ENCODE measurements at places on chromosomes 6 and 20.

DNA sequence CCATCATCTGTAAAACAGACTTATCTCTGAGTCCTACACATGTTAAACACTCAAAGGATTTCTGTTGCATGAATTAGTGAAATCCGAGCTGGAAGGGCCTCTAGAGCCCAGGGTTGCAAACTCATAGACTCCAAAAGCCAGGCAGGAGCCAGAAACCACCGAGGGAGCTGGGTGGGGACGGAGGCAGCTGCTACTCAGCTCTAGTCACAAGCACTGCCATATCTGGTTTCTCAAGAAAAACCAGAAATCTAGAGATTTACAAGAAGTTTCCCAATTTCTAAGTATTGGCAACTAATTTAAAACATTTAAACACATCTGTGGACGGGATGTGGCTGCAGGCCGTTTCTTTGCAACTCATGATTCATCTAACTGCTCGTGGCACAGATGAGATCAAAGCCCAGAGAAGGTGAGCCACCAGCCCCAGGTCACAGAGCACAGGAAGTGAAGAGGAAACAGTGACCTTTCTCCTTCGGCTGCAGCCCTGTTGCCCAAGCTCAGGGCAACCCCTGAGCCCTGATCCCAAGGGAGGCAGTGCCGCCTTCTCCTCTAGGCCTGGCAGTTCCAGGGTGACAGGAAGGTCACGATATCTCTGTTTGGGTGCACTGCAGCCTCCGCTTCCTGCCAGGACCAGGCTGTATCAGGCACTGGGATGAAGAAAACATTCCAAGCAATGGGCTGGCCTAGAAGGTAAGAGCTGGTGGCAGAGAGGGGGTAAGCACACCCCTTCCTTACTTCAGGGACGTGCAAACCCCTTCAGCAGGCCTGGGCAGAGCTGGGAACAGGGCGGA is 26.4 kb upstream of the PTGIS start:
- no peak for DNase-seq

DNA sequence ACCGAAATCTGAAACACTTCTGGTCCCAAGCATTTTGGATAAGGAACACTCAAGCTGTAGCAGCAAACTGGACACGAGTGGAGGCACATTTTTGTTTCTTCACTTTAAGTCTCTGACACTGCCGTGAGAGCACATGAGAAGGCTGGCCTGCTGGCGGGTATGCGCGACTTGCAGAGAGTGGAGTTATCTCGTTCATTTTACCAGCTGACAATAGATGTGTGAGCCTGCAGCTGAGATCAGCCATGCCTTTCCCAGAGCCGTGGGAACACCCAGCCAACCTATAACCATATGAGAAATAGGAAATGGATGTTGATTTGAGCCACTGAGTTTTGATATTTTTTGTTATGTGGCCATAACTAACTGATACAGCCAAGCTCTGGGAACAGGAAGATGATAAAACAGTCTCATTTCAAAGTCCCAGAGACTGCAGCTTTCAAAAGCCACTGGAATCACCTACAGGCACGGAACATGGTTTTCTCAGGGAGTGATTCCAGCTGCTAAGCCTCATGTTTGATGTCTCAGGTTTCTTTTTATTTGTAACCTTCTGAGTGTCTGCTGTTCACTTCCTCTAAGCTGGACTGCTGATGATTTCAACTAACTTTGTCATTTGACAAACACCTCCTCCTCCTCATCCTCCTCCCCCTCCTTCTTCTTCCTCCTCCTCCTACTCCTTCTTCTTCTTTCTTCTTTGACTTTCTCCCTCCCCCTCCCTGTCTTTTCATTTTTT is 28.6 kb upstream of the LAMP5 start:
- no peak for DNase-seq

DNA sequence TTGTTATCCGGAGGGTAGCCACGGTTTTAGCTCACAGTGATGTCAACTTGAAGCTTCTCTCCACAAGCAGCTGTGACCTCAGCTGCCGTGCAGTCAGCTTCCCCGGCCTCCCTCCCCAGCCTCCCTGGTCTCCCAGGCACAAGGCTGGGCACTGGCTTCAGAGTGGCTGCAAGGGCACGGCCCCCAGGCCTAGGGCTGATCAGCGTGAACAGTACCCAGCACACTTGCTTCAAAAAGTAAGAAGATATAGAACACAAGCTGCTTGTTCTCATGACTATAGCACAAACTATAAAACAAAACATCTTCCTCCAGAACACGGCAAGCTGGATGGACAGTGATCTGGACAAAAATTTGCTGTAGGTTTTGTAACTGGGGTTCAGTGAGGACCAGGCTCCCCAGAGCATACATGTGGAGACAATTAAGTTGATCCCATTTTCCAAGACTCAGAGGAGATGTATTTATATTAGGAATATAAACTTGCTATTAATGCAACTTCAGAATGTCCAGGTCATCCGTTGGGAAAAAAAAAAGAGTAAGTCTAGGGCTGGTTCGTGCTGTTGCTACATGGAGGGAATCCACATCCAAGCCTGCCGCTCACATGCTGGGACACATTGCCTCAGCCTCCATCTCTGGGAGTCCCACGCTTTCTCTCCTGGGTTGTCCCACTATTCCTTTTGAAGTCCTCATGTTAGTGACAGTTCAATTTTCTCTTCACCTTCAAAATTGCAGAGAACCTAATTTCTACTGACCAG is 199.4 kb upstream of the THBS2 start:
- DNase-seq: no peak

DNA sequence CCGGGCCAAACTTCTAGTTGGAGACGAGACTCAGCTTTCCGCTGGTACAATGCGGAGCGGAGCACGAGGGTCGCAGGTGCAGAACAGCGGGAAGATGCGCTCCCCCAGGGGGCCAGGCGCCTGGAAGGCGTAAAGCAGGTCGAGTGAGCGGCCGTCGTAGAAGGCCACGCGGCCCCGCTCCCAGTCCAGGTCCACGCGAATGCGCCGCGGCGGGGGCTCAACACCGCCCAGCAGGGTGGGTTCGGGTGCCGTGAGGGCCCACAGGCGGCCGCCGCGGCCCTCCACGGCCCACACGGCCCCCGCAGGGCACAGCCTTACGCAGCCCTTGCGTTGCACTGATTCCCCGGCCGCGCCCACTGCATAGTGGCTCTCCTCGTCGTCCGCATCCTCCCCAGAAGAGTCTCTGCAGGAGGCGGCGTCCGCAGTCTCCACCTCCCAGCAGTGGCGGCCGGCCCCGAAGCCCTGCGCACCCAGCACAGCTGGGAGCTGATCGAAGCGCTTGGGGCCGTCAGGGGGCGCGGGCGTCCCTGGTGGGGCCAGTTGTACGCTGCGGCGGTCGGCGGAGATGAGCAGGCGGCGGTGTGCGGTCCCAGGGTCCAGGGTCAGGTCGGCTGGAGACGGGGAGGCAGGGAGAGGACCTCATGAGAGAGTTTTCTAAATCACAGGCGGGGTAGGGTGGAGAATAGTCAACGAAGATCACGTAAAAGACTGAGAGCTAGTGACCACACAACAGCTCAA is 4.3 kb downstream of the PPP1R11 start:
- no peak for DNase-seq

DNA sequence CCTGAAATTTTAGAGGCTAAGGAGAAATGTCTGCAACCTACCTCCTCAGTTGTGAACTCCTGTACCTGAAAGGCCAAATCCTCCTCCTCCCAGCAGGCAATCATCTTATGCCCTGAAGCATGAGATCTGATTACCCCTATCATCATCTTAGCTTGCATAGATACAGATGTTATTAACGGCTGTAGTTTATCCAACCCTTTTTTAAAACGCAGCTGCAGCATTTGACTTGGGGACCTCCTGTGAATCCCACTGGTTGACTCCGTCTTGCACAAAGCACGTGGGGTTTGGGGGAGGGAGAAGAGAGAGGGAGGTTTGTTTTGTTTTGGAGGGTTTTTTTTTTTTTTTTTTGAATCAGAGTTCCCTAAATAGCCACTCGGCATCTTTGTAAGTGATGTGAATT is 5.8 kb upstream of the NR2E1 start:
- no peak for DNase-seq

GRCh38 chr20:33719277-33719988 is 677 bp downstream of the PXMP4 start:
- no peak for DNase-seq

GRCh38 chr20:46215913-46216707 is 92.2 kb downstream of the CDH22 start:
- no peak for DNase-seq

DNA sequence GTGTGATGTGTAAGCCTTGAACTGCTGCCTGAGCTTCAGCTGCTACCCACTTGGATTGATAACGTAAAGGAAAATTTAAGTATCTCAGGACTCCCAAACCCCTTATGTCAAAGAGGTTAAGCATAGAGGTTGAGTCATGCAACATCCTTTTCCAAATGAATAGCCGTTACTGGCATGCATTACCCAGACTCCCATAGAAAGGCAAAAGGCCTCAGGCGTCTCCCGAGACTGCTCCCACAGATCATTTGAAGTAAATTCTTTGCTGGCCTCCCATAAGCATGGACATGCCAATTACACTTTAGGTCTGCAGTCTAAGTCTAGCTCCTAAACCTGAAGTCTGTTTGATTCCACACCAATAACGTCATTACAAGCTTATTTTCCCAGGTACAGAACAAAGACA is 14.7 kb downstream of the IPCEF1 start:
- DNase-seq: no peak

DNA sequence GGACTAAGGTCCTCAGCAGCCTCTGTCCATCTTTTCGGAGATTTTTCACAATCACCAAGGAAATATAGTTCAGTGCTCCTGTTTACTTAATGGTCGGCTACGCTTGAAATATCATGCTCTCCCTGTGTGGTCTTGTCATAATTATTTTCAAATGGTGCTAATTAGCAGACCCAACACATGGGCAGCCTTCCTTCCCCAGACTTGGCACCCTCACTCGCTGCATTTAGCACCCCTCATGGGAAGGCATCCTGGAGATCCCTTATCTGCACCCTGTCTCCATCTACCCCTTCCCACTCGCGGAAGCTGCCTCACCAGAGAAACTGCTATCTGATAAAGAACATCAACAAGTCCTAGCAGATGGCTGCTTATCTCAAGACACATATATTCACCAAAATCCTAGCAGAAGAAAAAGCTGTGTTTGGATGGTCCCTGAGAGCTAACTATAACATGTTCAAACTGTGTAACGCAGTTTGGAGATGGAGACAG is 131.0 kb upstream of the ESR1 start:
- DNase-seq: no peak

DNA sequence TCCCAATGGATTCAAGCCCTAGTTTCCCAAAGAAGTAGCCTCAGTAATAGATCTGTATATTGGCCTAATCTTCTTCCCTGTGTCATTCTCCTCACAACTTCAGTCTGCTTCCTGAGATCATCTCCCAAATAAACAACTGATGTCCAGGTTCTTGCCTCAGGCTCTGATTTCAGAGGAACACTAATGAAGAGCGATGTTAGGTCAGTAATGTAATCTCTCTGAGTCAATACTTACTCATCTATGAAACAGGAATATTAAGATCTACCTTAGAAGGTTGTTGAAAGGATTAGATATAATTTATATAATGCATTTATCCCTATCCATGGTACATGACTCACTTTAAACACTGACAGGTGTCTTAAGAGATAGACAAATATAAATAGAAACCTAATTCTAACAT is 246.0 kb upstream of the FLRT3 start:
- DNase-seq: no peak

DNA sequence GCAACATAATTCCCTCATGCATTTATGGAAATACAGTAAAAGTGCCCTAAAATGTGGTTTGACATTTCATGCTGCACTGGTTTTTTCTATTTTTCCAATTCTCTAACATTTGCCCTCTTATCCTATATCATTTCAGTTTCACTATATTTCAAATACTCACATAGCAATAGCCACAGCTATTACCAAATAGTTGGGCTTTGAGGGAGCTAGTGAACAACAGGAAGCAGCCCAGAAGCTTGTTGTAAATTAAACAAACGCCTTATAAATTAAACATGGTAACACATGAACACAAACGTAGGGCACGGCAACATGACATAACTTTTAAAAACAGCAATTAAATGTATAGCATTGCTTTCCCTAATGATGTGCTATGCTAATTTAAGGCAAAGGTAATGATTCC is 469.0 kb downstream of the CDC5L start:
- no peak for DNase-seq

- no peak for DNase-seq
Observed at GRCh38 chr6:131784561-131784960, 23.3 kb upstream of the ENPP1 start.

GRCh38 chr6:150586850-150587359 is 12.8 kb upstream of the PLEKHG1 start:
- no peak for DNase-seq

- no peak for DNase-seq
Observed at GRCh38 chr6:38503032-38503773, 136.5 kb downstream of the BTBD9 start.

DNA sequence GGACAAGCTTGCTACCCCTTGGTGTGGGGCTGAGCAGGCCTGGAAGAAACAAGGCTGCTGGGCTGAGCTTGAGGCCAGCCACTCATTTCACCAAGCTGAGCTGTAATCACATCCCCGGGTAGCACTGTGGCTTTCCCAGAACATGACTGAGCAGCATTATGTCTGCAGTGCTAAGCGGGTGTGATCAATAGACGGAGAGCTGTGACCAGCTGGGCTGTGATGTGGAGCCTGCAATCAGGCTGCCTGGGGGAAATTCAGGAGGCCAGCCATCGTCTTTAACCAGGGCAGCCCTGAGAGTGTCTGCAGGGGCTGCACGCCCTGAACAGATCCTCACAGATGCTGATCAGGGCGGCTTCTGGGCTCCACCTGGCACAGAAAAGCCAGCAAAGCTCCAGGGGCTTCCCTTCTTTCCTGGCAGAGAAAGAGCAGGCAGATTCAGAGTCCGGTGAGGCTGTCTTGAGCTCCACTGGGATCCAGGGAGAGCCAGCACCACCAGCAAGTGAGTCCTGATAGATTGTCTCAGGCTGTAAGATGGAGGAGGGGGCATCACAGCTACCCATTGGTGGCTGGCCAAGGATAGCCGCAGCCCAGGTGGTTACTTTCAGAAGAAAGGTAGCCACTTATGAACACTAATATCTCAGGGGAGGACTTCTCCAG is 165.9 kb downstream of the NRN1 start:
- DNase-seq: no peak

GRCh38 chr6:75128878-75129570 is 76.8 kb downstream of the COL12A1 start:
- DNase-seq: no peak

DNA sequence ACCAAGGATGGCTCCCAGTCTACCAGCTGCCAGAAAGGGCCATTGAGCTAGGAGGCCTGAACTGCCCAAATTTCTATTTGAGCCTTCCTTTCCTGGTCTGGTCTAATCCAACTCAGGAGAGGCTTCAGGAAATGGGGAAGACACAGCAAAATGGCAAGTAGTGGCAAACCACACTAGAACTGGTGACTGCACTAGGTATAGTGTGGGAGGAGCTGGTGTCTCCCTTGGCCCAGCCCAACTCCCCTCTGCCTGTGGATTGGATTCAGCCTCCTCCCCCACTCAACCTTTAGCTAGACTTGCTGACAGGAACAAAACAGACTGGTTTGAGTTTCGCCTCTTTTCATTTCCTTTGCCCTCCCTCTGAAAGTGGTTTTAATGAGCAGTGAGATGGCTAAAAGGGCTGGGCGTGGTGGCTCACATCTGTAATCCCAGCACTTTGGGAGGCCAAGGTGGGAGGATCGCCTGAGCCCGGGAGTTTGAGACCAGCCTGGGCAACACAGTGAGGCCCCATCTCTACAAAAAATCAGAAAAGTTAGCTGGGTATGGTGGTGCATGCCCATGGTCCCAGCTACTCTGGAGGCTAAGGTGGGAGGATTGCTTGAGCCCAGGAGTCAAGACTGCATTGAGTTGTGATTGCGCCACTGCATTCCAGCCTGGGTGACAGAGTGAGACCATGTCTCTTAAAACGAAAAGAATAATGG is 17.5 kb downstream of the MRPS18A start:
- DNase-seq: no peak
